ENCODE measurements at places on chromosomes 11 and 22. TPM values are rescaled to one million over a fixed set of nuclear protein-coding genes. Genes with fewer than 3 reads are reported as not detected.

CARNS1 gene
- 0.16 TPM for total RNA-seq

OR5M3 gene
- total RNA-seq, result not detected

B3GAT1 gene
- not detected for total RNA-seq

EFEMP2 gene
- 71.1 TPM for total RNA-seq

ACTN3 gene
- total RNA-seq, result 0.32 TPM

BIRC3 gene
- 0.47 TPM for total RNA-seq

DEPDC5 gene
- total RNA-seq, result 11.2 TPM

SLC15A3 gene
- 22.6 TPM for total RNA-seq

LRRC4C gene
- total RNA-seq, result 0.17 TPM

KRTAP5-8 gene
- not detected for total RNA-seq

OR10W1 gene
- total RNA-seq, result under 0.01 TPM

NLRP14 gene
- total RNA-seq, result 0.09 TPM

PGA4 gene
- total RNA-seq, result 0.32 TPM

IGLL5 gene
- total RNA-seq, result not detected

POU2AF1 gene
- total RNA-seq, result not detected

TRABD gene
- total RNA-seq, result 20.3 TPM

PKNOX2 gene
- 0.32 TPM for total RNA-seq

MRPL40 gene
- total RNA-seq, result 48.9 TPM

AQP11 gene
- 3.9 TPM for total RNA-seq

MICAL2 gene
- 30.5 TPM for total RNA-seq

EHF gene
- total RNA-seq, result 1.4 TPM

GRK3 gene
- total RNA-seq, result 0.94 TPM

PDE3B gene
- total RNA-seq, result 4.6 TPM

CCDC87 gene
- total RNA-seq, result 0.32 TPM

CSF2RB gene
- under 0.01 TPM for total RNA-seq
